CD4-positive, alpha-beta T cell (primary cell): ENCODE measurements at places on chromosomes 3 and 15.

DNA sequence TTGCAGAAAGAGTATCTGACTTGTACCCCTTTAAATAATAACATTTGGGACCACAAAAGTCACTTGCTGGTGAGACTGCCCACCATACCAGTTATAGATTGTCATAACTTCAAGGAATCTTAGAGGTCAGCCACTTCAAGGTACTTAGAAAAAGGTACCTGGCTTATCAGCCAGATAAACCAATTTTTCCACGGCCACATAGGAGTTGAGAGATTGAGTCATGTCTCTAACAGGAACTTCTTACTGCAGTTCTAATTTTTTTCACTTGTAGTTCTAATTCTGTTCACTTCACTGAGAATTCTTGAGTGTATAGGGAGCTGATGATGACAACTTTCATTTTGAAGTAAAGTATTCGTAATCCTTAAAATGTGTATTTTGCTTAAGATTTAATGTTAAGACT, 317.1 kb upstream of the CBLB start:
- DNase-seq = peak; percentile 20

GRCh38 chr15:29438703-29439055, 169.1 kb upstream of the NSMCE3 start:
- DNase-seq = no peak

GRCh38 chr3:144112437-144112836, 140.8 kb downstream of the DIPK2A start:
- DNase-seq = no peak

DNA sequence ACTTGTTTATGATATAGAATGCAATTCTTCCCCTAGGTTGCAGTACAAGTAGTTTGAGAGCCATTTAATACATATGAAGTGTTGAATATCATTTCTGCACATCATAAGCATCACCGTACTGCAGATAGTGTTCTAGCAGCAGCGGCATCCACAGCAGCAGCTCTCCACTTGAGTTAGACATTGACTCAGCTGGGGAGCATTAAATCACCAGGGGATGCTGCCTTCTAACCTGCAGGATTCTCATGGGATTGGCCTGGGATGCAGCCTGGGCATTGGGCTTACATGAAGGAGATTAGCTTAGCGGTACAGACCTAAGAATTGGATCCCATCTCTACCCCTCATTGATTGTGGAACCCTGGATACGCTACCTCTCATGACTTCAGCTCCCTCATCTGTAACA, 43.3 kb downstream of the CNTN3 start:
- no peak for DNase-seq

DNA sequence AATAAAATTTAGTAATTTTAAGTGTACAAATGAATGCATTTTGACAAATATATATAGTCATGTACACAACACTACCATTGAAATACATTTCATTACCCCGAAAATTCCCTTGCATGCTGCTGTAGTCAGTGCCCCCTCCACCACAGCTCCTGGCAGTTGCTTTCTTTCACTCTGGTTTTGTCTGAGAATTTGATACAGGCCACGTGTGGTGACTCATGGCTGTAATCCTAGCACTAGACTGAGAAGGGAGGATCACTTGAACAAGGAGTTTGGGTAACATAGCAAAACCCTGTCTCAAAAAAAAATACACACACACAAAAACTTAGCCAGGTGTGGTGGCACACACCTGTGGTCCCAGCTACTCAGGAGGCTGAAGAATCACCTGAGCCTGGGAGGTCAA, 65.4 kb downstream of the TFRC start:
- DNase-seq = no peak

GRCh38 chr3:141940194-141940776, 63.8 kb downstream of the ATP1B3 start:
- no peak for DNase-seq

DNA sequence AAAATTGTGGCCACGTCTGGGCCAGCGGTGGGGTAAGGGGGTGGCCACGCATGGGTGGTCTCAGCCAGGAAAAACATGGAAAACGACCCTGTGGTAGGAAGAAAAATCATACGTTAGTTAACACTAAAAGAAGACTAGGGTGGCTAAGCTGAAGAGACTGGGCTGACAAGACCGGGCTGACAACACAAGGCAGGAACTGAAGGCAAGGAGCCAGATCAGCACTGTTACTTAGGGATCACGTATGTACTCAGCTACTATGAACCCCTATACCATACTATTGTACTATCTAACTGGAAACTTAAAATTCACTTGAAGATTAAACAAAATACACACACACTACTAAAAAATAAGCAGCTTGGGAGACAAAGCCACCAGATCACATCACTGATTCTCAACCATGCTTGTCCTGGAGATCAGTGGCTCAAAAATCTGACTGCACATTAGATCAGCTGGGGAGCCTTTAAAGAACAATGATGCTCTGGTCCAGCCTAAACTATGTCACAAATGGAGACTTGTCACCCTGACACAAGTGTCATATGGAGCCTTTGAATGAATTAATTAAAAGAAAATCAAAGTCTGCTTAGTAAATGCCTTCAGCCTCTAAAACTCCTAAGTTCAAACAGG, 442.2 kb downstream of the SHQ1 start:
- no peak for DNase-seq

GRCh38 chr15:70488002-70488605, 275.3 kb downstream of the UACA start:
- peak; percentile 66 for DNase-seq

DNA sequence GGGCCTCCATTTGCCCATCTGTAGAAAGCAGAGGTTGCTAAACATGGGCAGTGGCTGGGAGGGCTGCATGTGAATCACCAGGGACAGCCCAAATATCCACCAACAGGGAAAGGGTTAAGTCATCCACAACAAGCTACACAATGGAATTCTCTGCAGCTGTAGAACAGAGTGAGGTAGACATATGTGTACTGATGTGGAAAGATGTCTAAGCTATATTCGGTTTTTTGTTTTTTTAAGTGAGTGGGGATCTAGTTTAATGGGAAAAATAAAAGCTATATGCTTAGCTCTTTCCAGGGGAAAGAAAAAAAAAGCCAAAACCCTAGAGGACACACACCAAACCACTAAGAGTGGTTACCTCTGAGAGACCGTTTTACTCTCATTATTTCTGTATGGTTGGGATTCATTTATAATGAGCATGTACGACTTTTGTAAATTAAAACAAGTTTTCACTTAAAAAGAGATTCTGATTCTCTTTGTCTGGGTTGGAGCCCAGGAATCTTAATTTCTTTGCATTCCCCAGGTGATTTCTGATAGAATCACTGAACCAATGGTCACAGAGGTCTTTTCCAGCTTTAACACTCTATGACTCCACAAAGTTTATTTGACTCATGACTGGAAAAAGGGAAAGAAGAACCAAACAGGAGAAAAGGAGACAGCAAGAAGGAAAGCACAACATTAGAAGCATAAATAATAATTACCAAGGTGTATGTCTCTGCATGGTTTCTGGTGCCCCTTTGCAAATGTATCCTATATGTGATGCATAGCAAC, 19.1 kb downstream of the CRABP1 start:
- DNase-seq = no peak

GRCh38 chr3:171846597-171846996, 3.4 kb downstream of the TMEM212 start:
- no peak for DNase-seq
